Colonic mucosa (tissue), 4 donors: ENCODE measurements at places on chromosomes 3 and 15. TPM values are rescaled to one million over a fixed set of nuclear protein-coding genes. Genes with fewer than 3 reads are reported as not detected.

The MAGEL2 gene
- 0.10 TPM for total RNA-seq

DNA sequence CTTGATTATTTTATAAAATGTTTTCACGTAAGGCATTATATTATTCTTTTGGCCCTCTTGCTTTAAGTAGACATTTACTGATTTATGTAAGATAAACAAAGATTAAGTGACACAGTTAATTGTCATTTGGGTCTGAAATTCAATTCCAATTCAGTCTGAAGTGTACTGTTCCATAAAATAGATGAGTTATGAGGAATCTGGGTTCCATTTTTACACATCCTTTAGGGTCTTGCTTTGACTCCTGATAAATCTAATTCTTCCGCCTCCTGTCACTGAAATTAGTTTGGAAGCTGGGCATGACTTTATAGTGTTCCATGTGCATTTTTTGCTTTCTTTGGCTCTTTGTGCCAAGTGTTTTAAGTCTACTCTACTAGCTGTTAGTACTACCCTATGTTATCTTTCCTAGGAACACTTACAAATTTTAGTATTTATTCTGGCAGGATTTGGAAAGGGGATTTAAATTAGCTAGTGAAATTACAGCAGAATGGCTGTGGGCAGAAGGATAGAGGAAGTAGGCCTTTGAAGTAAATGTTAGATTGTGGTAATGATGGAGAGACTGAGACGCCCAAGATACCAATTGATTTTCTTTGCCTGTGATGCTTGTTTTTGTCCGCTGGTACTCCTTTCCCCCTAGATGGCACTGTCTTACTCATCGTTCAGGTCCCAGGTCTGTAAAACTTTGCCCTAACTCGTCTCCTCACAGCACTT lies 14.3 kb downstream of the ARL8B start:
- DNase-seq, result no peak

DNA sequence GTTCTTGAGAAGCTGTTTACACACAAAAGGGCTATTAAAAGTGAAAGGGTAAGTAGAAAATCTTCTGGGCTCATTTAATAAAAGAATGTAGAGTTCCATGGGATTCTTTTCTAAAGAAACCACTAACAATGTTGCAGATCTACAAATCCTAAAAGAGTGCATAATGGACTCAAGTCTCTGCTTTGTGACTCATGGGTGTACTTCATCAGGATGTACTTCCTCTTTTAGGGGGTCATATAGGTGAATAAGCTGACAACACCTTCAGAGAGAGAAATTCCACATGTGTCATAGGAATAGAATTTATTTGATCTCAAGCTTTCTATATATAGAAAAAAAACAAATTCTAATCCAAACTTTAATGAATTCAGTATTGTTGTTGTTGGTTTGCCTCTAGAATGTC lies 355.5 kb downstream of the TIGIT start:
- DNase-seq, result no peak

- peak; percentile 46 for DNase-seq
Measured at GRCh38 chr3:38805765-38806386, 10.1 kb downstream of the SCN10A start.

The BDH1 gene
- 154 TPM for total RNA-seq

The P3H2 gene
- total RNA-seq, result 14.6 TPM
